Thymus (tissue), 14 donors: ENCODE measurements at places on chromosomes 6 and 20. TPM values are rescaled to one million over a fixed set of nuclear protein-coding genes. Genes with fewer than 3 reads are reported as not detected.

The GPSM3 gene
- 130 TPM for total RNA-seq

DNA sequence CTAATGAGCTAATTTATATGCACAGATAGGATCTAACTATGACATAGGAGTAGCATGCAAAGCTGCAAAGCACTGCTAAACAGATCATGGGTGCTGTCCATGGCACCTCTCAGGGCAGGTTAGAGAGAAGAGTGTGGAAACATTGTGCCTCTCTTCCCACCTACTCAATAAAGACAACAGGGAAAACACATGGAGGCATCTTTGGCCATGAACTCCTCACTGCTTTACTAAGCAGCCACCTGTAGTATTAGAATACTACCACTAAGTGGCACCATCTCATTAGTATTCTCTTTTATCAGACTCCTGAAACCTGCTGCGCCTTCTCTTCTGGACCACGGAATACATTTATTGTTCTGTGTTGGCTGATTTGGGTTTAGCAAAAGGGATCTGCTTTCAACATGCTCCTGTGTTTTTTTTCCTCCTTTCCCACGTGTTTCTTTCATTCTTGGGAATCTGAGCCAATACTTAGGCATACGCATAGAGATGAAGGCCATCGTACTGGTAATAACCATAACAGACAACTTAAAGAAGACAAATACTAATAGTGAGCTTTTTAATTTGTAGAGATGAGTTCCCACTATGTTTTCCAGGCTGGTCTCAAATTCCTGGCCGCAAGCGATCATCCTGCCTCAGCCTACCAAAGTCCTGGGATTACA, 9.4 kb upstream of the HDDC2 start:
- no peaks in the 10 kb centered on the region for H3K36me3 ChIP-seq
- H3K4me3 ChIP-seq, result no peak overlapping the region

- H3K27me3 ChIP-seq, result no peaks in the 10 kb centered on the region
- H3K36me3 ChIP-seq, result no peaks in the 10 kb centered on the region
- H3K4me1 ChIP-seq, result peaks cover 14% of the 10 kb centered on the region
- no peak for DNase-seq
These were observed 3.7 kb downstream of the PYGB start for GRCh38 chr20:25251558-25251957.

GRCh38 chr6:142013875-142014495, 118.7 kb upstream of the GJE1 start:
- no peak overlapping the region for H3K4me3 ChIP-seq
- no peaks in the 10 kb centered on the region for H3K36me3 ChIP-seq
- no peak for DNase-seq
- no peak overlapping the region for H3K27ac ChIP-seq
- no peaks in the 10 kb centered on the region for H3K4me1 ChIP-seq
